AG04450 (cell line): ENCODE measurements at places on chromosomes 4 and X. TPM values are rescaled to one million over a fixed set of nuclear protein-coding genes. Genes with fewer than 3 reads are reported as not detected.

- no peak for DNase-seq
Measured at GRCh38 chr4:2852481-2852921, 8.9 kb downstream of the ADD1 start.

- DNase-seq: no peak
Measured at GRCh38 chrX:41482154-41482850, 35.2 kb downstream of the NYX start.

PCDH18 gene
- polyA plus RNA-seq: 204 and 255 TPM in 2 replicates

- no peak for DNase-seq
Measured at GRCh38 chr4:6925357-6925836, 15.8 kb downstream of the TBC1D14 start.

DNA sequence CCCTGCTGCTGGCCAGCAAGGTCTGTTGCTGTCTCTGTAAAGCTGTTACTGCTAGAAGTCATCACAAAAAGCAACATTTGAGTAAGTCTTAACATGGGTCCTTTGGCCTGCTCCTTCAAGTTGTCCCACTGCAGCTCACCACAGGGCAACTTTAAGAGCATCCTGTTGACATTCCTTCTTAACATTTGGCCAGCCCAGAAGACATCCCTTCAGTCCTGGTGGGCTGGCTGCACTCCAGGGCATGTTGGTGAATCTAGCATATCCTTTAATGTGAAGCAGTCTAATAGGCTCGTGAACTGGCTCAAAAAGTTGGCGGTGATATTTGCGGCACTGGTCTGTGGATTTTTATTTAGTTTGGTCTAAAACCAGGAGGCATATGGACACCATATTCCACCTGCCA lies 92.2 kb upstream of the MAML3 start:
- no peak for DNase-seq

DNA sequence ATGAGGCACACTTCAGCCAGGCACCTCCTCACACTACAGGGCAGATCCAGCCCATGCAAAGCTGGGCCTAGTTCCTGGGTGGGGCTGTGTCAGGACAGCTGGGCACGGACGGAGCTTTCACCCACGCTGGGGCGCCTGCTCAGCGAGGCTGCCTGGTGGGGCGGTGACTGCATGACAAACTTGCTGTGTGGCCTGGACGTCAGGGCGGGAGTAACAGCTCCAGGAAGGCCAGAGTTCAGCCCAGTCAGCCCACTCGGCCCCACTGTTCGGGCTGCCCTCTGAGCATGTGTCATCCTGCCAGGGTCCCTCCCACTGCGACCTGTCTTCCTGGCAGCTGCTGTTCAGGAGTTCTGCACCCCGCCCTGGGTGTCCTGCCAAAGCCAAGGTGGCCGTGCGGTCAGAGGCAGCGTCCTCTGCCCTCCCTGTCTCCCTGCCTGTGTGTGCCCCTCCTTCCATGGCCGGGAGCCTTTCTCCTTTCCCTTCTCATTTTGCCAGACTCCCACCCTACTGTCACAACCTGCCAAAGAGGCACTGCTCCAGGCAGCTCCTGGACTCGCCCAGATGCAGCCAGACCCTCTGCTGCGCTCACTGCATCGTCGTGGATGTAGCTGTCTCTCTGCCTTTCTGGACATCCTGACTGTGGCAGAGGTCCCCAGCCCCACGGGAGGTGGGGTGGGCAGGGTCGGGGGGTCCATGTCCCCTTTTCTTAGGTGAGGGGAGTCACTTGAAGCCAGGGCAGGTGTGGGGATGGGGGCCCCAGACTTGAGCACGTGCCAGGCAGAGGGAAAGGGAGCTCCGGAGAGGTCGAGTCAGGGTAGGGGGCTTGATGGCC lies 33.0 kb upstream of the KIAA0232 start:
- DNase-seq: no peak

ADGRG4 gene
- not detected in 2 replicates for polyA plus RNA-seq

GRCh38 chr4:100208964-100209363 lies 18.7 kb upstream of the DDIT4L start:
- DNase-seq: no peak

ADH7 gene
- polyA plus RNA-seq: not detected in 2 replicates

- no peak for DNase-seq
Measured at GRCh38 chrX:136387951-136388502, 87.3 kb downstream of the ADGRG4 start.

DNA sequence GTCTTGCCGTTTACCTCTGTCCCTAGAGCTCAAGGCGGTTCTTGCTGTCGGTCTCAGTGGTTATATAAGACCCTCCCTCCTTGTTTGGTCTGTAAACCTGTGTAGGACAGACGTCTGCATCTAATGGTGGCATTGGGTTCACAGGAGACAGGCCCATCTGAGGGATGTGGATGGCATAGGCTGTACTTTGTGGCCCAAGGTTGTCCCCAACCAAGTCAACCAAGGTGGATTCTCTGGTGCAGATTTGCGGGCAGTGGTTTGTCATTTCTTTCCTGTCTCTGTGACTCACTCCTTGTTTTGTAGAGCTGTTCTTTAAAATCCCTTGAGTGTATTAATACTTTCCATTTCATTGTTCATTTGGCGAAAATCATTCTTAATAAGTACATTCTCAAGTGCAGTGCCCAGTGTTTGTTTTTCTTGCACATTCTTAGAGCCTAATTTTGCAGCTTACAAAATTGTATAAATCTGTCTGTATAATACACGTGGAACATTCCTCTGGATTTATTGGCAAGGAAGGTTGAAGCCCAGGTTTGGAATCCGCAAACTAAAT lies 68.0 kb upstream of the TLR2 start:
- DNase-seq: no peak

DNA sequence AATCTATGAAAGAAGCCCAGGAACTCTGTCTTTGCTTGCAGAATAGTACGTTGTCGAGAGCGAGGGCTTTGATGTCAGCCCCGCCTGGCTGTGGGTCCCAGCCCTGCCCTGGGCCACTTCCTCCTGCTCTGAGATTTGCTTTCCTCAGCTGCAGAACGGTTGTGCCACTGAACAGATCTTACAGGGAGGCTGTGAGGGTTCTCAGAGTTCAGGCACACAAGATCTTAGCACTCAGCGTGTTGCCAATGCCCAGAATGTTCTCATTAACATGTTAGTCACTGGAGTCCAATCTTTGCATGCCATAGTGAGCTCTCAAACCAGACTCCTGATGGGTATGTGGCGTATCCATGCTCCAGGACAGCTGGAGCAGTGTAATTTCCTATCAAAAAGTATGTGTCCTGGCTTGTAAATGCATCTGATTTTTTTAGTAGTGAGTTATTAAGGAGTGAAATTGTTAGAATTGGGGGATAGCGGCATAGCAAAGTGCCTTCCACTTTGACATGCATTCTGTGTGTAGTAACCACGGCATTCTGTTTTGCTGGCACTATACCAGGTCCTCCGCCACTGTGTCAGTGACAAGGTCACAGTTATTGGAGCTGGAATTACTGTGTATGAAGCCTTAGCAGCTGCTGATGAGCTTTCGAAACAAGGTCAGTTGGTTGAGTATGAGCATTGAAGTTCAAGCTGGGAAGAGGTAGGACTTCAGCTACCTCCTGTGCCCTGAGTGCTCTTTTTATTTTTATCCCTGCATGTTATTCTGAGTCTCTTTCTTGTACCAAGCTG lies 31.6 kb downstream of the TKTL1 start:
- no peak for DNase-seq

GRCh38 chrX:110327336-110327735 lies 9.5 kb upstream of the AMMECR1 start:
- no peak for DNase-seq

DNA sequence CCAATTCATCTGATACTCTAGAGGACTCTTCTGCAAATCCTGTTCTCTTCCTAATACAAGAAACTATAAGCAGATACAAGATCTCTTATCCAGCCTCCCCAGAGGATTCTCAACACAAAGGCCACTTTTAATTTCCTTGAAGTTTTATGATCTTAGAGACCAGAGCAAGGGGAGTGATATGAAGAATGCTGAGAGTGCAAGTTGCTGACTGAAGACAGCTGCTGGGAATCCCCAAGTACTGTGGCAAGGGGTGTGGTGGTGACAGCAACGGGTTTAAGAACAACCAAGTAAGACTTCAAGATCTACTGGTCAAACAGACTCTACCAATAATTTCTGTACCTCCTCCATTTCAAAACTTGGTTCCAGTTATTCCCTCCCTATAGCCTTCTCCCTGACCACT lies 7.0 kb downstream of the AMMECR1 start:
- DNase-seq: no peak

SH3D19 gene
- polyA plus RNA-seq: 30.1 and 32.6 TPM in 2 replicates

ADAMTS3 gene
- 0.77 and 0.84 TPM in 2 replicates for polyA plus RNA-seq

DNA sequence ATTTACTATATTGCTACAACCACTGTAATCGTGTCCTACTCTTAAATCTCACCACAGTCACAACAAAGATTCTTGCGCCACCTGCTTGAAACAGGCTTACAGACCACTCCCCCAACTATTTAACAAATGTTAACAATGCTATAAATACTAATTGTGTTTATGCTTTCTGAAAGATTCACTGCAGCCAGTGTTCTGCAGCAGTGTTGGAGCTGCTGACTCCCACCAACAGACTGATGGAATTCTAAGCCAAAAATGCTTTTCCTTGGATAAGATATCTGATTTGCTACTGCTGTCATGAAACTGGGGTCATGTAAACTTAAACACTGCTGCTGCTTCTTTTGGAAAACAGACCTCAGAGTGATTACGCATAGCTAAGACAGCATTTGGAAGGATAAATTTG lies 244.2 kb upstream of the MAB21L2 start:
- DNase-seq: peak; percentile 77

DNA sequence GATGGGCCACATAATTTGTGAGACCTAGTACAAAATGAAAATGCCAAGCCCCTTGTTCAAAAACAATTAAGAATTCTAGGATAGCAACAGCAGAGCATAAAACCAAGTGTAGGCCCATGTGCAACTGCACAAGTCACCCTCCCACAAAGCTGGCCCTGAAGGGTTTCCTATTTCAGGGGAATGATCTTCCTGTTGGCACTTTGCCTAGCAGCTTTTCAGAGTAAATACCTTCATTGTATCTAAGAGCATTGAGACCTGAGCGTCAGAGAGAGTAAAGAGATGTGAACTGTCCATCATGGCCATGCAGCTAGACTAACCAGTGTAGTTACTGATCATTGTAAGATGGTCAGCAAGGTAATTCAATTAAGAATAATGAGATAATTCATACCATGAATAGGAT lies 113.6 kb downstream of the CNKSR2 start:
- DNase-seq: no peak

NPY5R gene
- not detected in 2 replicates for polyA plus RNA-seq

DNA sequence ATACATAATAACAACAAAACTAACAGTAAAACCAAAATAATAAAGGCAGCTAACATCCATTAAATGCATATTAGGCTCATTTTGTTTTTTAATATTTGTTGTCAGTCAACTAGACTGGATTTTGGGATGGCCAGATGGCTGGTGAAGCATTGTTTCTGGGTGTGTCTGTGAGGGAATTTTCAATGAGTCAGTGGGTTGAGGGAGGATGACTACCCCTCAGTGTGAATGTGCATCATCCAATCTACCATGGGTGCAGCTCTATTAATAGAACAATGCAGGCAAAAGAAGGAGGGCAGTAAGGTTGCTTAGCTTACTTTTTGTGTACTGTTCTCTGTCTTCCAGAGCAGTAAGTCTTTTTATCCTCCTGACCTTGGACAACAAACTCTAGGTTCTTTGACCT lies 484.2 kb upstream of the HS3ST1 start:
- DNase-seq: no peak

- no peak for DNase-seq
Measured at GRCh38 chrX:67648361-67648760, 104.5 kb downstream of the AR start.

BEND2 gene
- not detected in 2 replicates for polyA plus RNA-seq

YIPF7 gene
- polyA plus RNA-seq: not detected in 2 replicates

GRCh38 chr4:165553221-165553810 lies 174.5 kb downstream of the CPE start:
- no peak for DNase-seq

GRCh38 chr4:109389369-109390114 lies 44.1 kb upstream of the SEC24B start:
- DNase-seq: no peak

GRCh38 chr4:31803526-31804195 lies 1083.5 kb downstream of the PCDH7 start:
- DNase-seq: no peak

- DNase-seq: no peak
Measured at GRCh38 chr4:124414276-124415040, 298.1 kb downstream of the ANKRD50 start.

- no peak for DNase-seq
Measured at GRCh38 chr4:35461931-35462659, 782.2 kb downstream of the ARAP2 start.

PAGE5 gene
- polyA plus RNA-seq: not detected in 2 replicates

- DNase-seq: peak; percentile 74
Measured at GRCh38 chr4:6855692-6856297, 53.8 kb upstream of the TBC1D14 start.

DNA sequence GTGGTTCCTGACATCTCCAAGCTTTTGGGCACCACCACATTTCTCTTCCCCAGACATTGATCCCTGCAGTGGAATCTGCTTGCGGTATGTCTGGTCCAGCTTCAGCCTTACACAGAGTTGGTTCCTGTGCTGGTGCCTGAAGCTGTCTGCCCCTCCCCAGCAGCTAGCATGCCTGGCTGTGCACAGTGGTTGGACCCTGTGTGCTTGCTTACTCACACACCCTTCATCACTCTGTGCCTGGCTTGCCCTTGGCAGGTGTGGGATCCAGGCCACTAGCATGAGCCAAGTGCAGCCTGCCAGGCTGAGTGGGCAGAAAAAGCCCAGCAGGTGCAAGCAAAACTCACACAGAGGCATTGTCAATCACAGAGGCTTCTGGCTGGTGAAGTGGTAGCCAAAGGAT lies 473.8 kb downstream of the ACTRT1 start:
- DNase-seq: no peak

- no peak for DNase-seq
Measured at GRCh38 chr4:76470064-76470463, 35.0 kb downstream of the SHROOM3 start.

- no peak for DNase-seq
Measured at GRCh38 chr4:73693811-73694210, 46.6 kb upstream of the CXCL8 start.

FAM156B gene
- polyA plus RNA-seq: 15.6 and 20.5 TPM in 2 replicates
